ENCODE measurements at places on chromosomes 6 and 20. TPM values are rescaled to one million over a fixed set of nuclear protein-coding genes. Genes with fewer than 3 reads are reported as not detected.

GRCh38 chr6:143611580-143611979 is 66.2 kb upstream of the PHACTR2 start:
- DNase-seq = no peak

DNA sequence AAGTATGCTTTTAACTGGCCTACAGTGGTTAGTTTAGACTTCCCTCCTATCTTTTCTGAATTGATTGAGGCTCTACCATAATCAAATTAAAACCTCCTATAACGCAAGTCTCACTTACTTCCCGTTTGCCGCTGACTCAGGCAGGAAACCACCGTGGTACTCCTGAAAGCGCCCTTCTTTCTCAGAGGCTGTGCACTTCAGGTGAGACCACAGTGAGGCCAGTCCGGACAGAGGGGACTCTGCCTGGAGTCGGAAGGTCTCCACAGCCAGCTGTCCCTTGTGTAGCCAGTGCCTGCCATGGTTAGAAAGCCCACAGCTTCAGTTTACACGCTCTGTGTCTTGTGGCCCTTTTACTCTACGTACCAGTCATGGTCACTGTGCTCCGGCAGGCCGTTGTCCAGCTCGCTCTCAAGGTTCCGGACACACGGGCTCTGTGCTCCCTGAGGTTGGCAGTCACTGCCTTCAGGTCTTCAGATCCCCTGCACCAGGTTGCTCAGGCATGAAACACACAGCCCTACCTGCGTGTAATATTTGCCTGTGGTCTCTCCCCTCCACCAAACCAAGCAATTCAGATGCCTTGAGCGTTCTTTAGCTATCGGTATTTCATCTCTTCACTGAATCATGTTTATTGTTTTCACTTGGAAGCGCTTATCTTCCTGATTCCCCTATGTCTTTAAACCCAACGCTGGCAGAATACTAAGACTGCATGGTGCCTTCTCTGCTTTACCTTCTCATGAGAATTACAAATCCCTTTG is 178.8 kb downstream of the SMOC2 start:
- no peak for DNase-seq

Gene OPN5
- polyA plus RNA-seq = 0.68 TPM

DNA sequence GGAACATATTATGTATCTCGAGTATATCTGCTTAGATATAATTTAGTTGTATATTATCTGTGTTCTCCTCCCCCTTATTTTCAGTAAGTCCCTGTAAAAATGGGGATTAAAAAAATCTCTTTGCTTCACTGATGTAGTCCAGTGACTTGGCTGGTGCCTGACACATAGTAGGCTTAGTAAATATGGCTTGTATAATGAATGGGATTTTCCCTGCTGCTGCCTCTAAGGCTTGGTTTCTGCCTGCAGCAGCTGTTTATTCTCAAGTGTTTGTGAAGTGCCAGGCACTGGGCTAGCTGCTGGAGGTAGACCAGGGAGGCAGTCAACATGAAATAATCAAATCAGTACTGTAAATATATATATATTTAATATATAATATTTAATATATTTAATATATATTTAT is 1.6 kb upstream of the ZFP64 start:
- DNase-seq = no peak

DNA sequence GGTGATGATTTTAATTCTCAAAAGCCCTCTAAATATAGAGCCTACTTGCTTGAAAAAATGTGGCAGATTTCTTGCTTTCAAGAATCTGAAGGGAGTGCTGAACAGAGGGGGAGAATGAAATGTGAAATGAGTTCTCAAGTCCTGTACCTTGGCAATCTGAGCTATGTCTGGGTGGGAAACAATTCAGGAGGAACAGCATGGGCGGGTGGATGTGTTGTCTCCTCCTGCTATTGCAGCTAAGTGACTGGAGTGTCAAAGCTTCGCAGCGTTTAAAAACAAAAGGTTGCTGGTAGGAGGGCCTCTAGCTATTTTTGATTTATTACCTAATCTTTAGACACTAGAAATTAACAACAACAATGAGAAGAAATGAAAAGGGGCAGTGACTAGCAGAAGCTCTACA is 102.5 kb upstream of the ARG1 start:
- DNase-seq = no peak

DNA sequence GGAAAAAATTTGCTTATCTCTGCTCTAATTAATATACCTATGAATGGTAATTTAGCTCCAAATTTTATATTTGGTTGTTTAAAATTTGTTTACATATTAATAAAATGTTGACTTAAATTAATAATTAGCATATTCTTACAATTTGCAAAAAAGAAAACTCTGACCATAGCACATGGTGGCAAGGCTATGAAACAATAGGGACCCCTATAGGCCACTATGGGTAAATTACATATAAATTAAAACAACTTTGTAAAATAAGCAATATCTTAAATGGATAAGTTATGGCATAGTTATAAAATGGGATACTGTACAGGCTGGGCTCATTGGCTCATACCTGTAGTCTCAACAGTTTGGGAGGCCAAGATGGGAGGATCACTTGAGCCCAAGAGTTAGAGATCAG is 76.0 kb downstream of the MKKS start:
- no peak for DNase-seq

Gene FKBP1C
- 4.2 TPM for polyA plus RNA-seq

DNA sequence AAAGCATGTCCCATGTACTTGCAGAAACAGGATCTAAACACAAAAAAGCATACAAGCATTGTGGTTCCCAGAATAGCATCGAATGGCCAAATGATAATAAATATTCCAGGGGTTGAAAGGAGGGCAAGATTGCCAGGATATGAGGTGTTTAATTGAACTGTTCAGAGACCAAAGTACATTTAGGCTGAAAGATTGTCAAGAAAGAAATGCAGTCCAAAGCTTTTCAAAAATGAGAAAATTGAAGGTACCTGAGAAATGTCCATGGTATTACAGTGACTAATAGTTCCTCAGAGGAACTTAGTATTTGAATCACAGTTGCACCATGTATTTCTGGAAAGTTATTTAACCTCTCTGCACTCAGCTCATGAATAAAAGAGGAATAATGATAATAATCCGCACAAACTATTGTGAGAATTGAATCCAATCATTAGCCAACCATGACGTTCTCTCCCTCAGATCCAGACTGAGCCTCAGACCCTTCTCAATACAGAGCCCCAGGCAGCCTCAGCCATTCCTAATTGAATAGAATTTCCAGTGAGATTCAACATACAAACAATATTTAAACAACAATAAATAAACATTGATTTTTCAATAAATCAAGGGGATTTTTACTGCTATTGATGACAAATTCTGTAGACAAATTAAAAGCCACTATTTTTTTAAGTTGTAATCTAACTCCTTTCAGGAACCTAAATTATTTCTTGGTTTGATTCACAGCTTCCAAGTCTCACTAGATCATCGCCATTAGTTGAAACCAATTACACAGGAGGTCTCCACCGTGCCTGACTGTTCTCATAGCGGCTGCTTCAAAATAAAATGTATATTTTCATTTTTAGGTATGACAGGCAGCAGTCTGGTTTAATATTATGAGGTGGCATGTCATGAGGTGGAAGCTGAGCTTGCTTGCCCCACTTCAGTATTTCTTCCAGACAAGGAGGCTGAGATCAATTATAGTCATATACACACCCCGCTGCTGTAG is 144.3 kb upstream of the TENT5A start:
- DNase-seq = no peak

GRCh38 chr20:7770046-7770445 is 170.2 kb downstream of the HAO1 start:
- no peak for DNase-seq

GRCh38 chr6:37137201-37138090 is 32.5 kb upstream of the PIM1 start:
- peak; percentile 87 for DNase-seq

Gene ADGRF1
- 40.7 TPM for polyA plus RNA-seq

DNA sequence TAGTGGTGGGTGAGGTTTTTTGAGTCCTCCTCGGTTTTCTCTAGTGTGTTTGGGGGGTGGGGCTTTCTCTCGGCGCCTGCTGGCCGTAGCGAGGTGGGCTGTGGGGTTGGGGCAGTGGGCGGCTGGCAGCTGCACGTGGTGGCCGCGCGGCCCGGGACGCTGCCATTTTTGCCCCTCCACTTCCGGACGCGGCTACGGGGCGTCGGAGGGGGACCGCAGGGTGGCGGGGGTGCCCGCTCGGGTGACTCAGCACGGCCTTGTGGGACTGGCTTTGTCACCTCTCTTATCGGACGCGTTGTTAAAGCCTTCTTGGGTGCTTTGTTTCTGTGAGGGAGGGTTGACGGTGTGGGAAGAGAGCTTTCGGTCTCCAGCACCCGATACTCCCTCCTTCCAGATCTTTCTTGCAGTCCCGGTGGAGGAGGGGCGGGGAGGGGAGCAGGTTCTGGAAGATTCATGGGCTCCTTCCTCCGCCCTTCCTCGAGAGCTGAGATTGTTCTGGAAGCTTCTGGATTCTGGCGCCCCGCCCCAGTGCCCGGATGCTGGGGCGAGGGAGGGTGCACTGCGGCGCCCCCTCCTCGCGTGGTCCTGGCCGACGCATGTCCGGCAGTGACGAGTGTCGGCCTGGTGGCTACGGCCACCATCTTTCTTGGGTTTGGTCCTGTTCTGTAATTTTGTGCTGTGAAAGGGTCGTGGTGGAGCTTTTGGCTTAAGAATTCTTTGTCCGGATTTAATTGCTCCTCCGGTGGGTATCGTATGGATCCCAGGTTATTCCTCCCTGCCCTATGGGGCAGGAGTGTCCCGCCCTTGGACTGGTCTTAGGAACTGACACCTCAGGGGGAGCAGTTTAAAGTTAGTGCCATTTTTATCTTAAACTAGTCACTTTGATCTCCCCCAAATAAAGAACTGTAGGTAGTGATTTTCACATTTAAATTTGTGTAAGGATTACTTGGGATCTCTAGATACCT is 719 bp downstream of the HSP90AB1 start:
- DNase-seq = no peak

DNA sequence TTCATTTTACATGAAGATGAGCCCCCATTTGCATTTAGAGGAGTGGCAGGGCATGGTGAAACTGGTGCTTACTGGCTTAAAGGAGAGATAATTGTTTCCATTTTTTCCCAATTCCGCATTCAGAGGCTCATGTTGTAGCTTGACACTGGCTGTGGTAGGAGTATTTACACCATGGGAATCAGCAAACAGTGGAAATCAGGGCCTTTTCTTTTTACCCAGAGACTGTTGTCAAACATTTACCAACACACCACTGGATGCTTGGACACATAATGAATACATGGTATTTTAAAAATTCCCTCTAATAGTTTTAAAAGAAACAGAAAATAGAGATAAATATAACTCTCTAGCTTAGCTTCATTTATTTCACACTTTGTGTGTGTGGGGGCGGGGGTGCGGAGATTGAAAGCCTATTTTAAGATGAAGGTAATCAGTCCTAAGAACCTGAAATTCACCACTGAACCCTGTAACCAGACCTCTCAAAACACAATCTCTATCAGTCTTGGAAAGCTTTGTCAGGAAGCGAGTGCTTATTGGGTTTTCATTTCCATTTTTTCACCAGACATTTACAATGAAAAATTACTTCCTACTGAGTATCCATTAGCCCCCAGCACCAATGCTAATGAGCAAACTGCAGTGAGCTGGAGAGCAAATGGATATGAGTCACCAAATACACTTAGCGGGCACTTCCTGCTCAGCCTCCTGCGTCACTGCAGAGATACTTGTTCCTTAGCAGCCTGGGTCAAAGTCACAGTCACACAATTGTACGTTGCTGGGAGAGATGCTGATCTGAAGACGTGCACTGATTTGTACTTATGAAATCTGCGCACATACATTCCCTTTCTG is 532.0 kb downstream of the BCKDHB start:
- peak; percentile 12 for DNase-seq

Gene NFATC2
- polyA plus RNA-seq = 1.7 TPM

Gene DNMT3B
- 7.6 TPM for polyA plus RNA-seq

DNA sequence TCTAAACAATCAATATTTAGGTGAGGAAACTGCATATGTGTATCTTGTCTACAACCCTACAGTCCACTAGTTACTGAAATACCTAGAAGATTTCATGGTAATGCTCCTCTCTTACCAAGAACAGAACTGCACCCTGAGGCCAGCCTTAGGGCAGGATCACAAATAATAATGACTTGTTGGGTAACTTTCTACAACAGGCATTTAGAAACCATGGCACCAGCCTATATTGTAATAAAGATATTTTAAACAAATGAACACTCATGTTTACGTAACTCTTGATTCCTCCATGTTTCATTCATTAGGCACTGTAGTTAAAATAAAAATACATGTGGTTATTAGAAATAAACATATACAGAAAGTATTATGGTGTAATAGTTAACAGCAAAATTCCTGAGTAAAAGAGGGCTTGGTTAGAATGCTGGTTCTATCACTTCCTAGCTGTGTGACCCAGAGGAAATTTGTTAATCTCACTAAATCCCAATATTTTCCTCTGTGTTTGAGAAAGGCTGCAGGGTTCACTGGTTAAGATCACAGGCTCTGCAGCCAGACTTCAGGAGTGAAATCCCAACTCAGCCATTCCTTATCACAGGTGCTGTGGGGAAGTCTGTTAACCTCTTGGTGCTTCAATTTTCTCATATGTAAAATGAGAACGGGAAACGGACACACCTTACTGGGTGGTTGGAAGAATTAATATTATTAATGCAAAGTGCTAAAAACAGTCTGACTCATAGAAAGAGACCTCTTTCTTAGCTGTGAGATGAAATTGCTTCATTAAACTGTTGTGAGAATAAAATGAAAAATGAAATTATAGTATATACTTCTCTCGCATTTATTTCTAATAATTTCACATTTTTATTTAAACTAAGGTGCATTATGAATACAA is 8.5 kb downstream of the HMGN3 start:
- no peak for DNase-seq

- DNase-seq = no peak
Observed at GRCh38 chr6:143022587-143022986, 38.1 kb upstream of the AIG1 start.

- DNase-seq = no peak
Observed at GRCh38 chr6:3473773-3474172, 16.9 kb upstream of the SLC22A23 start.

GRCh38 chr6:112287577-112288225 is 33.3 kb upstream of the LAMA4 start:
- DNase-seq = no peak

DNA sequence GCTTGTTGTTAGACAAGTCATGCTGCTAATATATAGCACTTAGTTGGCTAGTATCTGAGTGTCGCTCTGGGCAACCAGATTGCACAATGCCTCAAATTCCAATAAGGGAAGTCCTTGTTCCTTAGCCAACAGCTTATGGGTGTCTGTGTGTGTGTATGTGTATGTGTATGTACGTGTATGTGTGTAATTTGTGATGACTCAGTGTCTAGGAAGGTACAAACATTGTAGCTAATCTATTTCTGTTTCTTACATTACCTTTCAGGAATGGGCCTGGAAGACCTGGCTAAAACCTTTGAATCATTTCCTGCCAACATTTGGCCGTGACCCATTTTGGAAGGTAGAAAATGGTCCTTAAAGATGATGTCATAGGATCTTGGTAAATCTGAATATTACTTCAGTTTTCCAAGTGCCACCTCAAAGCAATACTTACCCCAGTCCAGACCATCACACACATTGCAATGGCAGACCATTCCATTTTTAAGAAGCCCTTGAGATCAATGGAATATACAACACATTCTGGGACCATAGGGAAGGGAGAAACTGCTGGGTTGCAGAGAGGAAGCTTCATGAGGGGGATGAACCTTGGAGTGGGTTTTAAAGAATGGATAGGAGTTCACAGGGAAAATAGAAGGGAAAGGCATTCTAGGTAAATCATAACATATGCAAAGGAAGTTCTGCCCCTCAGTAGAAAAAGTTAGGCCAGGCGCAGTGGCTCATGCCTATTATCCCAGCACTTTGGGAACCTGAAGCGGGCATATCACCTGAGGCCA is 25.1 kb downstream of the NEDD9 start:
- no peak for DNase-seq

GRCh38 chr6:132495604-132496079 is 17.3 kb downstream of the STX7 start:
- no peak for DNase-seq

GRCh38 chr6:144585217-144585814 is 300.2 kb downstream of the UTRN start:
- peak; percentile 48 for DNase-seq
